ENCODE measurements at places on chromosomes 2 and 18.

- no peak for DNase-seq
These were observed 66.6 kb downstream of the MTCL1 start for GRCh38 chr18:8771930-8772329.

DNA sequence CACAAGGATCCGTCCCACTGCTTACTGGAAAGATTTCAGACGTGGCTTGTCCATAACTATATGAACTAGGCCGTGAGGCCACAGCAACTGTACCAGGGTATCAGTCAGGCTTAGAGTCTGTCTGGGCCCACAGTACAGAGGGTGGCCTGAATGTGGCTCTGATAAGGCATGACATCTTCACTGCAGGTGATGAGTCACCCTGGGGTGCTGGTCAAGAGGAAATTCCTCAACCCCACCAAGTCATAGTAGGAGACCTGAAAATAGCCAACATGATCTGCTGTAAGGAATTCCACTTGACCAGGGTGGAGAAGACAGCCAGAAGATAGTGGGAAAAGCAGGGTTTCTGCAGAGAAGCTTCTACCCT is 107.7 kb downstream of the INHBB start:
- no peak for DNase-seq

- no peak for DNase-seq
These were observed 24.0 kb upstream of the CREB1 start for GRCh38 chr2:207505728-207506127.

GRCh38 chr2:1661891-1662605 is 82.3 kb downstream of the PXDN start:
- DNase-seq = no peak

DNA sequence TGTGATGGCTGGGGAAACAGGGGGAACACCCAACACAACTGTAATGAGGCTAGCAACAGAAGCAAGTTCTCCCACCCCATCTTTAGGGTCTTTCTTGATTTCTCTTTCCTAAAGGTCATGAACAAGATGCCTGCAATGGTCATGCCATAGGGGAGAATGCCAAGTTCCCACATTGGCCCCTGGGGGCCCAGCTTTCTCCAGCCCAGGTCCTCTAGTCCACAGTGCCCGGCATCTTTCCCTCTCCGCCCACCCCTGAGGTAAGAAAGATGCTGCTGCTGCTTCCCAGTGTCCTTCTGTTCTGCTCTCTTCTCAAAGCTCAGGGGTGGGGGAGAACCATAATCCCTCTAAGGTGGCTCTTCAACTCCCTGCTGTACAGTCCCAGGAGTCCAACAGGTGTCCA is 78.0 kb downstream of the LOXHD1 start:
- no peak for DNase-seq

GRCh38 chr2:16890081-16890480 is 224.4 kb upstream of the CYRIA start:
- DNase-seq = no peak

- DNase-seq = no peak
These were observed 99.6 kb downstream of the ZAP70 start for GRCh38 chr2:97812931-97813330.

- no peak for DNase-seq
These were observed 63.5 kb upstream of the CTLA4 start for GRCh38 chr2:203804070-203804469.

DNA sequence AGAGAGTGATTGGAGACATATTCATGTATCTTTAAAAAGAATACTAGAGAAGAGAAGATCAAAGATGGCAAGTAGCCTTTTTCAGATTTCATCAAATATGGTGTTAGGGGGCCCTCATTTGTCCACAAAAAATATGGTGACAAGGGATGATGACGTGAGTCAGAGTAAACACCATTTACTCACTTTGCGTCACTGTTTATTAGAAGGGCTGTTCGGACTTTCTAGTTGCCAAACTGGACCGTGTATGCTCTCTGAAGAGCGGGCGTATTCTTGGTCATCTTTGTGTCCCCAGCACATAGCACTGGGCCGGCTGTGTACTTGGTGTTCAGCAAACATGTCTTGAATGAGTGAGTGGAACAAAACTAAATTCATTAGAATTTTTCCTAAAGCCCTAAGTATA is 37.5 kb downstream of the TTC39C start:
- DNase-seq = no peak

GRCh38 chr2:205001300-205001966 is 456.2 kb downstream of the PARD3B start:
- no peak for DNase-seq

DNA sequence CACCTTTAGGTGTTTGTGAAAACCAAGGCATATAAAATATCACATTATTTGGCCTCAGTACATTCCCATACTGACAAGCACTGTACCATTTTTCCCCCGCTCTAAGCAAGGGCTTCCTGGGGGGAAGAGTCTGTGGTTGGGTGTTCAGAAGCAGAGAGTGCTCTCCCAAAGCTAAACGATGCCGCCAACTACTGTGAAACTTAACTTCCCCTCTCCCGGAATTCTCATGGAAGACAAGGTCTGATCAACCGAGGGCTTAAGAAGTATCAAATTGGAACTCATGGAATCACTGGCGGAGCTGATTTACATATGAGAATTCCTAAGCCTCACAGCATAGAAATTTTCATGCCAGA is 433 bp upstream of the MFF start:
- no peak for DNase-seq

GRCh38 chr2:69703189-69703588 is 38.7 kb upstream of the ANXA4 start:
- DNase-seq = no peak

GRCh38 chr2:65482971-65483370 is 50.6 kb upstream of the SPRED2 start:
- DNase-seq = no peak

GRCh38 chr2:26619521-26619951 is 21.6 kb downstream of the CIB4 start:
- no peak for DNase-seq

DNA sequence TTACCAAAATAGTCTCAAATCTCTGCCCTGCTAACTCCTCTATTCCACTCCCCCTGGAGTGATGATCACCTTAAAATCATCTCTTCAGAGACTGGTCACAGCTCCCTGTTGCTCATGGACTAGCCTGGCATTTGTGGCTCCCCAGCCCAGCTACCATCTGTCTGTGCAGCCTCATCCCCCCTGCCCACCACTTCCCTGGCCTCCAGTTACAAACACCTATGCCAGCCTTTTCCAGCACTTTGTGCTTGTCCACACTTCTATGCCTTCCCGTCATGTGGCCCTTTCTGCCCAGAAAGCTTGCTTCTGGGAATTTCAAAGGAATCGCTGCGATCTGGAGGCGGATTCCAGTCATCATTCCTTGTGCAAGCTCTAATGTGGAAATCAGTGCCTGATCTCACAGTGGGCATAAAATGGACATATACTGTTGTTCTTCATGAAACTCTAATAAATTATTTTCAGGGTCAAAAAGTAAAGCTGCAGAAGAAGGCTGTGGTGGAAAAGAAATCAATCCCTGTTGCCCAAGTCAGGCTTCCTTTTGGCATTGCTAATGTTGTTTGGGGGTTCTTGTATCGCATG is 19.4 kb downstream of the PLB1 start:
- no peak for DNase-seq

GRCh38 chr18:52499016-52499415 is 159.0 kb downstream of the DCC start:
- DNase-seq = no peak

DNA sequence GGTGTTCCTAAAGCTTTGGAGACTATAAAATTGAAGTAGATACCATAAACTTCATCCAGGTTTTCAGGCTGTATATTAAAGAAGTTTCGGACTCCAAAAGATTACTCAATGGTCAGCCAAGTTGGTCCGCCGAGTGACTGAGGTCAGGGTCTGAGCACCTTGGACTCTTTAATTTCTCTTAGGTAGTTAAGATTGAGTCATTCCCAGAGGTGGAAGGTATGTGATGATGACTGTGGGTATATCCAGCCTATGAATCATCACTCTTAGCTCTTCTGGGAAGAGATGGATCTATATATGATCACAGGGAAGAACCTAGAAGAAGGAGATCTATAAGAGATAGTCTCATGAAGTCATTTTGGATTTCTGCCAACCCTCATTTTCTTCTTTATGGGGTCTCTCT is 3.3 kb downstream of the ITGA6 start:
- no peak for DNase-seq

DNA sequence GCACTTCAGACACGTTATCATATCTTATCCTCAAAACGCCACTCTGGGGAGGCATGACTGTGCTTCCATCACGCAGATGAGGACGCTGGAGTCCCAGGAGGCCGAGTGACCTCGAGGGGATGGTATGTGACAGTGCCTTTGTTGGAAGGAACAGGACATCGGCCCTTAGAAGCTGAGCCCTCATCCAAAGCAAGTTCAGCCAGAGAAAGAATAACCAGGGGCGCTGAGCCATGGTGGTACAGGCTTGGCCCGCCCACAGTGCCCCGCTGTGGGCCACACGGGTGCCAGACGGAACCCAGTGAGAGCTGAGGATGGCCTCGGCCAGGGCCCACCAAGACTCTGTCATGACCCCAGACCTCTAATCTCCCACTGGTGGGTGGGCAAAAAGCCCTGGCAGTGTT is 31.3 kb downstream of the HS1BP3 start:
- DNase-seq = no peak

GRCh38 chr2:240589850-240590525 is 3.5 kb downstream of the CAPN10 start:
- DNase-seq = no peak

GRCh38 chr2:222609381-222609780 is 46.5 kb downstream of the FARSB start:
- DNase-seq = no peak

DNA sequence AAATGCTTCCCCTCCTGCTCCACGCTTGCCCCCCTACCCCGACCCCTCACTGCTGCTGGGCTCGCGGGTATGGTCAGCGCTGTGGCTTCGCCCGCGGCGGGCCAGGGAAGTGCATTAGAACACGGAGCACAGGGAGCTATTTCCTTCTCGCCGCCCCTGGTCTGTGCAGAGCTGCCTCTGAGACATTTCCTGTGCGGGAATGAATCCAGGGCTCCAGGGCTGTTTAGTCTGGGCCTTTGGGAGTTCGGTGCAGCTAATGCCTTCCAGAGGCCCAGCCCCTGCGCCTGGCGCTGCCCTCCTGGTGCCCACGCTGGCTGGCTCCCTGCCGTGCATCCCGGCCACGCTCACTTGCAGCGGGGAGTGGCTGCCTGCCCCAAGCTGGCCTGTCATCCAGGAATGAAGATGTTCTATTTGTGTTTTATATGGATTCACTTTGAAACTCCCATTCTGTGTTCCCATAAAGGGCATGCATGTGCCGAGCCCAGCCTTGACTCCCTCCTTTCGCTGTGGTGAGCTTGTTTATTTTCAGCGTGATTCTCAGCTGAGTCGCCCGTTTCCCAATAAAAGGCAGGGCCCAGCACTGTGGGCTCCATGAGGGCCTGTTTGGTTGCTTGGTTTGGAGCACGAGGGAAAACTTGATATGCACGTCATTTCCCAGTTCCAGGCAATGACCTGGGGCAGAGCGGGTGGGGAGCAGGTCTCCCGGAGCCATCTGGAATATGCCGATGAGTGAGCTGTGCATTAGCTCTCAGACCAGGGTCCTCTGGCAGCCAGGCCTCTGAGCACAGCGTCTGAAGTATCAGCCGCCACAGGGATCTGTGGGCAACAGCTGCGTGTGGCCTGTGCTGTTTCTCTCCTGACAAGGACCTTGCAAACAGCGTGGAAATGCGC is 42.7 kb downstream of the SH3RF3 start:
- no peak for DNase-seq

DNA sequence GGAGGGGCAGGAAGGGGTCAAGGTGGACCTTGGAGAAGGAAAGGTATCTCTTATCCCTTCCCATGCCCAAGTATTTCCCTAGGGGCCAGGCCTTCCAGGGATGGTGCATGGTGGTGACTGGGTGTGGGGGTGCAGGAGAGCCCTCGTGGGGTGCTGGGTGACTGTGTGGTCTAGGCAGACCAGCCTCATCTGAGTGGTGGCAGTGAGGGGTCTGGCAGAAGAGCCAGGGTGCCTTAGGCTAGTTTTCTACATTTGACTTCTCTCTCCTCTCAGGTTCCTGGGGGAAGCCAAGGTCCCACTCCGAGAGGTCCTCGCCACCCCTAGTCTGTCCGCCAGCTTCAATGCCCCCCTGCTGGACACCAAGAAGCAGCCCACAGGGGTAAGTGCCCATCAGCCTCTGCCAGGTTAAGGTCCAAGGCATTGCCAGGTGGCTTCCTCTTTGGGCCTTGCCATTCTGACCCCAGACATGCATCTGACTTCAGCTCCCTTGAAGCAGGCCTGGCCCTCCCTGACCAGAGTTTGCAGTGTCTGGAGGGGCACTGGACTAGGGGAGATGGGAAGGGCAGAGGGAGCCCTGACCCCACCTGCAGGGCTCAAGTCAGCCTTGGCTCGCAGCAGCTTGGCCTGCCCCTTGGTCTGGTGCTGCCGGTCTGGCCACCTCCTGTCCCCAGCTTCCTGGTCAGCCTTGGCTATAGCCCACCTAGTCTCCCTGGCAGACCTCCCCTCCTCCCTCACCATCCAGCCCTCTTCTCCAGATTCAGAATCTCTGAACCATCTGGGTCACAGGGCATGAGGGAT is 49.8 kb downstream of the DYSF start:
- DNase-seq = no peak

Data from progenitor cell of endocrine pancreas (in vitro differentiated cells).